ENCODE measurements at places on chromosomes 13 and 19.

- DNase-seq, result peak; percentile 76
Observed at GRCh38 chr19:50909240-50910070, 1.7 kb downstream of the KLK4 start.

GRCh38 chr19:32022044-32022640 is 323.3 kb upstream of the ZNF507 start:
- no peak for DNase-seq

- no peak for DNase-seq
Observed at GRCh38 chr19:43723588-43723987, 7.7 kb downstream of the IRGC start.

DNA sequence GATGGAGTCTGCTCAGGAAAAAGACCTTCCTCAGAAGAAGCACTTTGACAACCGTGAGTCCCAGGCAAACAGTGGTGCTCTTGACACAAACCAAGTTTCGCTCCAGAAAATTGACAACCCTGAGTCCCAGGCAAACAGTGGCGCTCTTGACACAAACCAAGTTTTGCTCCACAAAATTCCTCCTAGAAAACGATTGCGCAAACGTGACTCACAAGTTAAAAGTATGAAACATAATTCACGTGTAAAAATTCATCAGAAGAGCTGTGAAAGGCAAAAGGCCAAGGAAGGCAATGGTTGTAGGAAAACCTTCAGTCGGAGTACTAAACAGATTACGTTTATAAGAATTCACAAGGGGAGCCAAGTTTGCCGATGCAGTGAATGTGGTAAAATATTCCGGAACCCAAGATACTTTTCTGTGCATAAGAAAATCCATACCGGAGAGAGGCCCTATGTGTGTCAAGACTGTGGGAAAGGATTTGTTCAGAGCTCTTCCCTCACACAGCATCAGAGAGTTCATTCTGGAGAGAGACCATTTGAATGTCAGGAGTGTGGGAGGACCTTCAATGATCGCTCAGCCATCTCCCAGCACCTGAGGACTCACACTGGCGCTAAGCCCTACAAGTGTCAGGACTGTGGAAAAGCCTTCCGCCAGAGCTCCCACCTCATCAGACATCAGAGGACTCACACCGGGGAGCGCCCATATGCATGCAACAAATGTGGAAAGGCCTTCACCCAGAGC is 16.2 kb upstream of the ZNF544 start:
- DNase-seq, result no peak

- DNase-seq, result no peak
Observed at GRCh38 chr19:58555920-58556621, 1.2 kb upstream of the CHMP2A start.

DNA sequence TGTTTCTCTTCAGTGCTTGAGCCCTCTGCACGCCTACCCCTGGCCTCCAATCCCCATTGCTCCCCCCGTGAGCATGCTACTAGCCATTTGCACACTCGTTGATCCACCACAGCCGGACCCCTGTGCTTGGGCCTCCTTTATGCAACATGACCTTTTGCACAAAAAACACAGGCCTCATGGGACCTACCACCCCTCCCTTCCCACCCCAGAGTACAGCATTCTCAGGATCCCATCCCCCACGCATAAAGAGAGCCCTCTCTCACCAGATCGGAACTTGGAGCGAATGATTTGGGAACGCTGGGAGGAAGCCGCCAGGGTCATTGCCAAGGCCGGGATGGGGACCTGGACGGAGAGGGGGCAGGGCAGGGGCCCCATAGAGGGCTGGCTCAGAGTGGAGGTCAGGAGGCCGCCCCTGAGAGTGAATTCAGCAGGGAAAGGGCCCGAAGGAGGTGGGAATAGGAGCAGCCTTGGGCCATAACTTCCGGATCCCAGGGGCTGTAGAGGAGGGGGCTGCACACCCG is 754 bp downstream of the MAMSTR start:
- DNase-seq, result peak; percentile 28

GRCh38 chr13:99738626-99739025 is 232.9 kb downstream of the ZIC5 start:
- DNase-seq, result no peak

DNA sequence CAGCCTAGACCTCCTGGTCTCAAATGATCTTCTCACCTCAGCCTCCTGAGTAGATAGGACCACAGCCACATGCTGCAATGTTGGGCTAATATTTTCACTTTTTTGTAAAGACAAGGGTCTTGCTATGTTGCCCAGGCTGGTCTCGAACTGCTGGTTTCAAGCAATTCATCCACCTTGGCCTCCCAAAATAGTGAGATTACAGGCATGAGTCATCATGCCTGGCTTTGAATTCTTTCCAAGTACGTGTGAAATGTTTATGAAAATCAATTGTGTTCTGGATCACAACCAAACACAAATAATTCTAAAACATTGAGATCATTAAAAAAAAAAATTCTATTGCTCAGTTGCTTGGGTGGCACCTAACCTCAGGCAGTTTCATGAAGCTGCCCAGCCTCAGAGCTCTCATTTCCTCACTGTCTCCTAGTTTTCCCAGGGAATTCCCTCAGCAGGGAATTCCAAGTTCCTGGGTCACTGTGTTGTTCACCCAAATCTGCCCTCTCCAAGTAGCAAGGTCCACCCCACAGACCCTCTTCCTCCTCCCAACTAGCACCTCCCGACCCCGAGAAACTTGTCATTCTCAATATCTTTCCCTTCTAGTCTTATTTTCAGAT is 44.8 kb downstream of the ING1 start:
- no peak for DNase-seq

DNA sequence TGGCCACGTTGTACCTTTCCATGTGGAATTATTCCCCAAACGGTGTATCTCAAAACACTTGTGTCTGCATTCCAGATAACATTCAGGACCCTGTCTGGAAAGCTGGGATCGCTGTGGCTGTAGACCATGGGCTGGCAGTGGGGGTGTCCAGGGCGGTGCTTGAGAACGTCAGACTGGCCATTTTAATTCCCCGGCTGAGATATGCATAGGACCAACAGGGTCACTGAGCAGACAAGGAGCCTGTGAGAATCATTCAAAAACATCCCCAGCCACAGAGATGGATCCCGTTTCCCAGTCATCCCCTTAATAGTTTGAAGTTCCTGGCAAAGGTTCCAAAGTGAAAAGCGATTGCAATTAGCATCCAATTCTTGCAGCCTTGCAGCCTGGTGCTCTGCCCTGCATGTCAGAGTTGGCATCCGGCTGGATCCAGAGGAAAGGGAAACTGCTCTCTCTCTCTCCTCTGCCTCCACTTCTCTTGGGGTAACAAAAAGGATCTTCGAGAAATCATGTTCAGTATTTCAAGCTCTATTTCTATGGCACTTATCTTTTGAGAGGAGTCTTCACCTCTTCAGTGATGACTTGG is 41.6 kb downstream of the IFT88 start:
- no peak for DNase-seq

- DNase-seq, result no peak
Observed at GRCh38 chr13:113258321-113259054, 38.6 kb upstream of the LAMP1 start.

DNA sequence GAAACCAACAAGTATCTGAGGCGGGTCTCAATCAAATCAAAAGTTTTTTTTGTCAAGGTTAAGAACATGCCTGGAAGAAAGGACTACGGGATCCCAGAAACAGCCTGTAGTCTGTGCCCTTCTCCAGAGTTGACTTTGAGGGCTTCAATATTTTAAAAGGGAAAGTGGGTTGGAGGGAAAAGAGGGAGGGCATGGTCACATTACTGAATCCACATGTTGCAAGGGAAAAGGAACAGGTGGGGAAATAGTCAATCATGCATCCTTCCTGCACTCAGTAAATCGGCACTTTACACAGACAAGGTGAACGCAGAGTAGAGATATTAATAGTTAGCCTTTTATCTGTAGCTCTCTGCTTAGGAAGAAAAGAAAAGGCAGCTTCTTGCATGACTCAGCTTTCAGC is 808.5 kb downstream of the UQCRFS1 start:
- DNase-seq, result no peak

GRCh38 chr19:19342086-19343015 is 21.7 kb downstream of the MAU2 start:
- peak; percentile 66 for DNase-seq
